ENCODE measurements at places on chromosomes 2 and 18.

DNA sequence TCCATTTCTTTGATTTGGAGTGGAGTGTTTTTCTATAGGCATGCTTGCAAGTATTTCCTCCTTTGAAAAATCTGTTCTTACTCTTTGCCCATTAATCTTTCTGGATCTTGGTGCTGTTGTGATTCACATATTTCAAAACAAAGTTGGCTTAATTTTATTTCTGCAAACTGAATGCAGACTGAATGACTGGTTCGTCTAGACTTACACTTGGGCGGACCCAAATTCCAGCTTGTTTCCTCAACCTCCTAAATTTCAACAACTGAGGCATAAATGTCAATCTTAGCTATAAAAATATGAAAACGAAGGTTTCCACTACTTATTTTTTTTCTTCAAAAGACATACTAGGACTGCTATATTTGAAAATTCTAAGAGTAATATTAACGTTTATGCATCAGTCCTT, 59.0 kb downstream of the ANKRD44 start:
- DNase-seq: no peak

- no peak for DNase-seq
Measured at GRCh38 chr2:37232131-37232933, 874 bp downstream of the NDUFAF7 start.

DNA sequence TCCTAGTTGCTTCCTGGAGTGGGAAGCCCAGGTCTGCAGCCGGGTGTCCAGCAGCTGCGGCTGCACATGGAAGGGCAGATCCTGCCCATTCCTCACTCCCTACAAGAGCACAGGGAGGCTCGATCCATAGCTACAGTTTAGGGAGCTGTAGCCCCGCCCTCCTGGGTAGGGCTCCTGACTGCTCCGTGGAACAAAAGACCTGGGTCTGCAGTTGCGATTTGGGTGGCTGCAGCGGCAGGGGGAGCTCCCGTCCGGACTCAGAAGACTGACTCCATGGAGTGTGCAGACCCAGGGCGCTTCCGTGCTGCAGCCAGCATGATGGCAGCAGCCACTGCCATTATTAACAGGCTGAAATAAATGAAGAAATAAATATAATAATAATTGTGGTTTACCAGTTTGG, 157.3 kb downstream of the CTNNA2 start:
- DNase-seq: no peak

GRCh38 chr2:64291181-64291580, 147.0 kb upstream of the PELI1 start:
- DNase-seq: no peak

DNA sequence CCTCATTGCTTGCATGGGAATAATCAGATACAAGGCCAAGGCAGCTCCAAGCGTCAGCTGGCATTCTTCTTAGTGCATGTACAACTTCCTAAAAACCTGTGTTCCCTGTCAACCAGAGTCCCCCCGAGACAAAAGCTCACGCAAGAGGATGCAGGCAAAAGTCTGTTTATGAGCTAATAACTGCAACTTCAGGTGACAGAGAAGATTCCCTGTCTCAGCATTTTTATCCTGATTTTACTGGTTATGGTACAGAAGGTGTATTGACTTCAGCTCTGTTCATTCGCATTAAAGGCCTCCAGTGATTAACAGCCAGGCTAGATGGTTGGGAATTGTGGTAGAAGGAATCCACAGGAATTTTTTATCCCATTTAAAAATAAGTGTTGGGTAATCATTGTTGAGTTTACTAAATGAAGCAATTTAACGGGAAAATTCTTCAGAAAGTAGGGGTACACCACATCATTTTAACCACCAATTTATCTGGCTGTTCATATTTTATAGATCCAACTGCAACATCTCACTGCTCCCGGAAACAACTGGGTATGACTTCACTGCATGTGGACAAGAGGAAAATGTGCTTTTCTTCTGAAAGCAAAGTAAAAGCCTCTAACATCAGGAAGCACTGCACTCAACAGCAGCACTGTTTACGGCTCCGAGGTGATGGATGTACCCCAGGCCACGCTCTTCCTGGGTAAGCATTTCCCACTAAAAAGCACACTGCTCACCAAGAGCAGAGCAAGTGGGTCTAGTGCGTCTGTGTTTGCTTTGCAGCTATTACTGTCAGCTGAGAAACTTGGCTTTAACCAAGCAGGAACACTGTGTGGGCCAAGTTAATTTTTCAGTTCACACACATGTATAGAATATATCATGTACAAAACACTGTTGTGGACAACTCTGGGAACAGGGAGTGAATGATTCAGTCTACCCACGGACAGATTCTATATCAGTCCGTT, 31.9 kb downstream of the CCBE1 start:
- DNase-seq: no peak

GRCh38 chr2:85750587-85751575, 2.9 kb upstream of the ATOH8 start:
- DNase-seq: no peak

DNA sequence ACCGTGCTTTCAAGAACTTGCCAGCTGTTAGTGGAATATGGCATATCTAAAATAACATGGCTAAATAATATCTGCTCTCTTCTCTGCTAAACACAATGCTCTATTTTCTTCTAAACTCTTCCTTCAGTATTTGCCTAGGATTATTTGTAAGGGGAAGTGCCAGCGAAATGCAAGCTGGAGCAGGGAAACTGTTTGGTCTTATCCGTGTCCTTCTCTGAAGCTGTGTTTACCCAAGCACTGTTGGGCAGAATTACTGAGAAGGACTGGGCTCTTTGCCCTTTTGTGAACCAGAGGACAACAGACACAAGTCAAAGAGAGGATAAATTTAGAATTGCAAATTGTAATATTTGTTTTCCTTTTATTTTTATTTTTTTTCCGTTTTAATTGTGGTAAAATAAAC, 23.6 kb downstream of the CPO start:
- no peak for DNase-seq

DNA sequence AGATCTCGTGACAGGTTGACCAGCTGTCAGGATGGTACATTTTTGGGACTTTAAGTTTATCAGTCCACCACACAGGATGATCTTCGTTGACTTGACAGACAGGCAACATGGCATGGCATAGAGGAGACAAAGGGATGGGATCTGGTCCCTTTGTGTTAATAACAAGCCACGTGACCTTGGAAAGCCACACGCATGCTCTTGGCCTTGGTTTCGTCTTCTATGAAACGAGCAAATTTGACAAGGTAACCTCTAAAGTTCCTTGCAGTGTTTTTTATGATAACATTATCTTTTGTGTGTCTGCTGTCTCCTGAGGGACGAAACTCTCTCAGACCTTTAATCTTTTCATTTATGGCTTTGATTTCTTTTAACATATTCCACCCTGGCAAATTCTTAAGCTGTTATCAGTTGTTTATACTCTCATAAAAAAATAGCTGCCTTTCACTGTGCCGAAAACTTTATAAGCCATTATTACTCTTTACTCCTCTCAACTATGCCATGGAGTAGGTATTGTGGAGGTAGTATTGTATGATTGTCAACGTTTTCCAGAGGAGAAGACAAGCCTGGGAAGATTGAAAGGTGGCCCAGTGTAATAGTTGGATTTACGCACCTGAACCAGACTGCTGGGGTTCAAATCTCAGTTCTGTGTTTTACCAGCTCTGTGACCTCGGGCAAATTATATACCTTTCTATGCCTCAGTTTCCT, 81.3 kb downstream of the MYOM1 start:
- no peak for DNase-seq

DNA sequence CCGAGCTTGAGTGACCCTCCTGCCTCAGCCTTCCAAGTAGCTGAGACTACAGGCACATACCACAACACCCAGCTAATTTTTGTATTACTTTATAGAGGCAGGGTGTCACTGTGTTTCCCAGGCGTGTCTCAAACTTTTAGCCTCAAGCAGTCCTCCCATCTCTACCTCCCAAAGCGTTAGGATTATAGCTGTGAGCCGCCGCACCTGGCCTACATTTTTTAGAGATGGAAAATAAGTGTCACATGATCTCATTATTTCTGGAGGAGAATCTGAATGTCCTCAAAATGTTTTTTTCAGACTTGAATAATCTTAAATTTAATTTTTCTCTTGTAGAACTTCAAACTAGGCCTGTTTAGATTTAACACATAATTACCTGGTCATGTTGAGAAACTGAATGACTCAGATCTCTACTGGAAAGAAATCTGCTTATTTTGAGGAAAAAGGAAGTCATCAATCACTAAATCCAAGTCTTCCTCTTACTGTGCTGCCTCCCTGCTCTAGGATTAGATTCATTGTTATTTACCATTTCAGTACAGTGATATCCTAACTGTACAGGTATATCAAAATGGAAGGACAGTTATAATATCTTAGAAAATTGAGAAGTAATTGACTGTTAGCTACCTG, 92.4 kb downstream of the COX7A2L start:
- DNase-seq: no peak

DNA sequence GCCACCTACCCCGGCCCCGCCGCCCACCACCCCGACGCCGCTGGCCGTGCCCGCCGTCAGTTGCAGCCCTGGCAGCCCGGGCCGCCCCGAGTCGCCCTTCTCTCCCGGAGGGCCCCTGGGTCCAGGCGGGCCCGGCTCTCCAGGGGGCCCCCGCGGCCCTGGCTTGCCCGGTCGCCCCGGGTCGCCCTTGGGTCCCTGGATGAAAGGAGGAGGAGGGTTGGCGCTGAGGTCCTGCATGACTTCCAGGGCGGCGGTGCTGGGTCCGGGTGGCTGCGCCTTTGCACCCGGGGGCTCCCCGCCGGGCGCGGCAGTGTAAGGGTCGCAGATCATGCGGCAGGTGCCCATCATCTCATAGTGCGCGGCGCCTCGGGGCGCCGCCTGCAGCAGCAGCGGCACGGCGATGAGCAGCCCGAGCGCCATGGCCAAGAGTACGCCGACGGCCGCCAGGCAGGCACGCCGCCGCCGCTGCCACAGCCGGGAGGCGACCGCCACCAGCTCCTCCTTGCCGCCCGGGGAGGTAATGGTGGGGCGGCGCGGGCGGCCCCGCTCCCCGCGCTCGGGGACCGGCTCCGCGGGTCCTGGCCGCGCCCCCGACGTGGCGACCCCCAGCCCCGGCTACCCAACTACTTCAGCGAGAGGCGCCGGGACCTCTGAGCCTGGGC, 570 bp downstream of the C1QL2 start:
- DNase-seq: no peak

DNA sequence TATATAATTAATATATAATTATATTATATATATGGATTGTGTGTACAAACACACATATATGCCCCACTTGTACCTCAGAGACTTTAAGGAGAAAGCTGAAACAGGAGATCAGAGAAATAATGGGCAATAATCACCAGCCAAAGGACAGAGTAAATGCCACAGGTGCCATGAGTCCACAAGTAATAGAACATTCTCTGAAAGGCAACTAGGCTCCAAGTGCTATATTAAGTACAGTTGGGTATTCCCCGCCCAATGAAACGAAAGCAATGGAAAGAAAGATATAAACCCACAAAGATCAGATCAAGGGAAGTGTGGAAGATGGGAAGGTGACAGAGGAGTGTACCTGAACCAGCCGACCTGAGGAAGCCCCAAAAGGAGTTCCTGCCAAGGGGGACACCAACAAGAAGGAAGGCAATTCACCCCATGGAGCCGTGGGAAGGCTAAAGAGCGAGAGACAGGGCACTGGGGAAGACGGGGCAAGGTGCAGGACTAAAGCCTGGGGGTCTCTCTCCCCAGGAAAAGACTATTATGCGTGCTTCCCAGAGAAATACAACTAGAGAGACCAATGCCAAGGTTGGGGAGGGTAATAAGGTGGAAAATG, 19.0 kb downstream of the DYM start:
- DNase-seq: no peak
